ENCODE measurements at places on chromosomes 13 and 19.

DNA sequence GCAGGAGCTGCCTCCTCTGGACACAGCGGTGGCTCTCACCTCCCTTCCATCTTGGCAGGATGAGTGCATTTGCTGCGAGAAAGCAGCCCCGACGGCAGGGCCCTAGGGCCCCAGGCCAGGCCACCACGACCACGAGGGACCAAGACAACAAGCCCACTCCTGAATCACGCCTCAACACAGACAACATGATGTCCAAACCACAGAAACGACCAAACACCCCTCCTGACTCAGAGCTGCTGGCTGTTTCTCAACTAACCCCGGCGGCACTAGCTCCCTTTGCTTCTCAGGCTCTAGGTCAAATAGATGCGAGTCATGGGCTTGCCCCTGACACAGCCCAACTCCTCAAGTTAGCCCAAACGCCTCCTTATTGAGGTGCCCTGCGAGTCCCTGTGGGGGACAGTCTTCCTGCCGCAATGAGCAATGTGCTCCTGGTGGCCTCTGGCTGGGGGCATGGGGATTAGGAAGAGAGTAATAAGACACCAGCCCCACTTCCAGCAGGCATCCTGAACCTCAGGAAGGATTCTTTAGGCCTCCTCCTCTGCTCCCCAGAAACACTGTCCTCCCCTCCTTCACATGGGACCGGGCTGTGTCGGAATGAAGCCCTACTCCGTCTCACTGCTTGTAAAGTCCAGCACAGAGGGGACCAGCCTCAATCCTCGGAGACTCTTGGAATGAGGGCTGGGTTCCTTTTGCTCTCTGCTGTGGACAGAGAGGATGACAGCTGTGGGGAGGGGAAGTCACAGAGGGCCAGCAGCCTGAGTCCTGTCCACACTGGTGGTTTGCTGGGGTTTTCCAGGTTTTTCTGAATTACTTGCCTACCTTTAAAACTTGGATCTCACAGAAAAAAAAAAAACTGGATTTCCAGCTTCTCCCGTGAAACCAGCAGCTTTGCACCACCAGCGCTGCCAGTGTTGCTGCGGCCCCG, 6.9 kb upstream of the ATF5 start:
- DNase-seq: no peak

GRCh38 chr19:51702103-51702824, 9.1 kb downstream of the SPACA6 start:
- DNase-seq: peak; percentile 37

GRCh38 chr13:51804295-51805172, 571 bp upstream of the DHRS12 start:
- peak; percentile 29 for DNase-seq

- no peak for DNase-seq
Measured at GRCh38 chr13:30647420-30647819, 29.7 kb downstream of the USPL1 start.

DNA sequence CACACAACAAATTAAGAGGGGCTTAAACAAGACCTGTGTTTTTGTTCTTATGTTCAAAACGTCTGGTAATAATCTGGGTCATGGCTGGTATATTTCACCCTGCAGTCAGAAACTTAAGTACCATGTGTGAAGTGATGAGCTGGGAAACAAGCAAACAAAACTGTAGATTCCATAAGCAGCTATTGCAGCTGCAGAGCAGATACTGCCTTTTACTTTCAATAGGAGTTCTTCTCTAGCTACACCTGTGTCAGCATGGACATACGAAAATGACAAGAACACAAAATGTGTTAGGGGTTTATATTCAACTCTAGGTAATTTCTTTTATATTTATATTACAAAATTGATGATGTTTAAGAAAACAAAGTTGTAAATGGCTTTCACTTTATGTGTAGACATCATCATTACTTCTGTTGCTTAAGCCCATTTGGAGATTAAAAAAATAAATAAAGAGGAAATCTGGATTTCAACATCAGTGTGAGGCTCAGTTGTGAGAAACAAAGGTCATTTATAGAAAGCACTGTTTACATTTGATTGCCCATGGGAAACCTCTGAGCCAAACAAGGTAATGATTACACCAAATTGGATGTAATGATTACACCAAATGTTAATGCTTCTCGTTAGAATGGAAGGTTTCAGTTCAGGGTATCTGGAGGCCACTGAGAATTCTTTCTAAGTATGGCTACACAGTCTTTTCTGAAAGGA, 451.0 kb upstream of the SLC10A2 start:
- DNase-seq: no peak

GRCh38 chr13:45411221-45411620, 7.0 kb downstream of the SLC25A30 start:
- DNase-seq: no peak

GRCh38 chr13:98951266-98951665, 26.6 kb downstream of the DOCK9 start:
- no peak for DNase-seq

- DNase-seq: no peak
Measured at GRCh38 chr13:75797239-75797638, 161.1 kb downstream of the LMO7 start.

- DNase-seq: no peak
Measured at GRCh38 chr13:111514610-111515306, 194.3 kb downstream of the TEX29 start.

DNA sequence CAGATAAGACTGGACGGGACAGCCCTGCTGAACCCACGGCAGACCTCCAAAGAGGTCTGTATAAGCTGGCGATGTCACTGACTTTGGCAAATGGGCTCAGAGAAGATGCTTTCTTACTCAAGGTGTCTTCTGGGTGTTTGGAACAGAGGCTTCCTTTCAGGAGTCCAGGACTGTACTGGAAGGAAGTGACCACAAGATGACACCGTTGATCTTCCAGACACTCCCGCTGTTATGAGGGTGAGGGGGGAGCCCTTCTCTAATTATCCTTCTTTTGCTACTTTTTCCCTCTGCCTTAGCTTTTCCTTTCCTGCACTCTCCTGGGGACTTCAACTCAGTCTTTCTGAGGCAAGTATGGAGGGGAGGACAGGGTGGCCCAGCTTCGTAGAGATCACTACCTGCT, 65.2 kb upstream of the ZNF599 start:
- DNase-seq: no peak

DNA sequence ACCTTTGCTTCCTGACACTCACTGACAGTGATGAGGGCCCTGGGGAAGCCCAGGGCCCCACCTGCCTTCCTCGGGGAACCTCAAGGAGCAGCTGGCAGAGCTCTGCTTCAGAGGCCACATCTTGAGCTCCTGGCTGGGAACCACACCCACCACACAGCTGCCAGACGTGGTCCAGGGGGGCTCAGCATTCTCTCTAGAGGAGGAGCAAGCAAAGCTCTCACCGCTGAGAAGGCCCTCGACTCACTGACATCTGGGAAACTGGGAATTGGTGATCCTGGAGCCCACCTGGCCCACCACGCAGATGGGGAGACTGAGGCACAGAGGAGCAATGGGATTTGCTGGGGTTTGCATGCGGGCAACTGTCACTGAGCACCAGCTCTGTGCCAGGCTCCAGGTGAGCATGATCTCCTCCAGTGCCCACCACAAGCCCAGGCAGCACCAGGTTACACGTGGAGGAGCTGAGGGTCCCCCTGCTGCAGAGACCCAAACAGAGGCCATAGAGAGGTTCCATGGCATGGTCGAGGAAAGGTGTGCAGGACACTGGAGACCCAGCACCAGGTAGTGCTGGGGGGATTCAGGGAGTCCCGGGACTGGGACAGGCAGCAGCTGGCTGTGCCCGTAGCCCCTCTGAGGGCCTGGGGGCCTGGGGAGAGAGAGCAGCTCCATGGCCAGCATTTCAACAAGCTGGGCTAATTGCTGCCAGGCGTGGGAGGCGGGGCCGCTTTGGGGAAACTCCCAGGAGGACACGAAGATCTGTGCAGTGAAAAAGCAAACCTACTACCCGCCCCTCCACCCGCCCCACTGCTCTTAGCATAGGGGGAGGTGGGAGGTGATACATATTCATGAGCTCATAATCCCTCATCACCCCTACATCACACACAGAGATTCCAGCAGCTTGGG, 33.4 kb downstream of the PEPD start:
- no peak for DNase-seq

- DNase-seq: no peak
Measured at GRCh38 chr13:95067303-95067702, 233.9 kb downstream of the ABCC4 start.

GRCh38 chr19:40441719-40442253, 2.3 kb downstream of the SERTAD3 start:
- DNase-seq: no peak

DNA sequence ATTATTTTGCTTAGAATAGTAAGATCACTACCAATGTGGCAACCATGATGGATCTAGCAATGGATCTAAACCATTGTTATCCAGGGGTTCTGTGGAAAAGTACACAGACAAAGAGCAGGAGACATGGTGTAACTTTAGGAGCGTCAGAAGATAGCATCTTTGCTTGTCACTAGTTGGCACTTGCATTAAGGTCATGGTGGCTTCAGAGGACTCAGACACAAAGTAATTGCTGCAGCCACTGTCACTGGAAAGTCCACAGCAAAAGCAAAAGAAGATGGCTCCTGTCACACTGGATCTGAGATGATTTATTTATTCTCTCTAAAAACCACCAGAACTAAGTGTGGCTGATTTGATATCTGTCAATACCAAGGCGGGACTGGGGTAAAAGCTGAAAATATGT, 93.3 kb upstream of the PCDH20 start:
- no peak for DNase-seq

- DNase-seq: no peak
Measured at GRCh38 chr13:26503826-26504594, 53.5 kb upstream of the WASF3 start.

Data from effector memory CD8-positive, alpha-beta T cell (primary cell).